Head of caudate nucleus (tissue), 42 donors: ENCODE measurements at places on chromosomes 16 and 17.

- DNase-seq: peak; percentile 81
Observed at GRCh38 chr17:42459256-42459800, 650 bp downstream of the ATP6V0A1 start.

DNA sequence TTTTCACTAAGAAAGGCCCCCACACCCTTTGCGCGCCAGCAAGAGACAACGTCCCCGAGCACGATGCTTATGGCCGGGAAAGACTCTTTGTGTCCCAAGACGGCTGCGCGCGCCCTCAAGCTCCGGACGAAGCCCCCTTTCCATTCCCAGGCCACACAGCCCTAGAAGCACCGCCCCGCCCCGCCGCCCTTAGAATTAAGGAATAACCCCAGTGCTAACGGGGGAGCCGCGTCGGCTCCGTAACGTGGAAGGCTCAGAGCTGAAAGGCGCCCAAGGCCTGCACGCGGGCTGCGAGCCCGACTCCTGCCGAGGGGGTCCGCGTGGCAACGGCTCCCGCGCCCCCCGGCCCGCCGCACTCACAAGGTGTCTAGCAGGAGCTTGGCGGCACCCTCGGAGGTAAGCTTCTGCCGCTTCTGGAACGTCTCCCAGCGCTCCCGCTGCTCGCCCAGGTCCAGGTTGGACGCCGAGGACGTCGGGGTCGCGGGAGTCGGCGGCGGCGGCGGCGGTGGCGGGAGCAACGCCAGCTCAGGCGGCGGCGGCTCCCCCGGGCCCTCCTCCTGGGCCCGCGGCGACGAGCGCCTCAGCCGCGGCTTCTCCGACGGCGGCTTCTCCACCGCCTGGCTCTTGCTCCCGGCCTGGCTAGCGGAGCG lies 477 bp downstream of the CENPV start:
- peak; percentile 66 for DNase-seq

DNA sequence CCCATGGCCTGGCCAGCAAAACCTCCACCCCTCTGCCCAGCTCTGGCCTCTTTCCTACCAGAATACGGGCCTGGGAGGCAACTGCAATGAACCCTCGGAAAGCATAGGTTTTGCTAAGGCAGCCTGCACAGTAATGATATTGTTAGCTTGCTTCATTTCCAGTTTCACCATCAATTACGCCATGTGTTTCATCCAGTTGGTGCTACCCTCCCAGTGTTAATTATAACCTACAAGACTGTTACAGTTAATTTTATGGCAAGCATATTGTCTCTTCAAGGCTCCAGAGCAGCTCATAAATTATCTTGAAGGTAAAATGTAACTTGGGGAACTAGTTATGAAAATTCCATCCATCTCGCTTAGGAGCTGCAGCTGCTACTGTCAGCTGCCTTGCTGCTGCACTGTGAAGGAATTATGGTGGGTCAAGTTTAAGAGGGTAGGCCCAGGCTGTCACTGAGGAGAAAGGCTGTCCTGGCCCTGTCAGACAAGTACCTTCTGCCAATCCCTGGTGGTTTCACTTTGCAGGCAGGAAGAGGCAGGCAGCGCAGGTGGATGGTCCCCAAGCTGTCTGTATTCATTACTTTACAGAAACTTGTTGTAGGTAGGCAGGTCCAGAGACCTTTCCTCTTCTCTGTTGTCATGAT lies 242.9 kb downstream of the FTO start:
- DNase-seq: no peak

DNA sequence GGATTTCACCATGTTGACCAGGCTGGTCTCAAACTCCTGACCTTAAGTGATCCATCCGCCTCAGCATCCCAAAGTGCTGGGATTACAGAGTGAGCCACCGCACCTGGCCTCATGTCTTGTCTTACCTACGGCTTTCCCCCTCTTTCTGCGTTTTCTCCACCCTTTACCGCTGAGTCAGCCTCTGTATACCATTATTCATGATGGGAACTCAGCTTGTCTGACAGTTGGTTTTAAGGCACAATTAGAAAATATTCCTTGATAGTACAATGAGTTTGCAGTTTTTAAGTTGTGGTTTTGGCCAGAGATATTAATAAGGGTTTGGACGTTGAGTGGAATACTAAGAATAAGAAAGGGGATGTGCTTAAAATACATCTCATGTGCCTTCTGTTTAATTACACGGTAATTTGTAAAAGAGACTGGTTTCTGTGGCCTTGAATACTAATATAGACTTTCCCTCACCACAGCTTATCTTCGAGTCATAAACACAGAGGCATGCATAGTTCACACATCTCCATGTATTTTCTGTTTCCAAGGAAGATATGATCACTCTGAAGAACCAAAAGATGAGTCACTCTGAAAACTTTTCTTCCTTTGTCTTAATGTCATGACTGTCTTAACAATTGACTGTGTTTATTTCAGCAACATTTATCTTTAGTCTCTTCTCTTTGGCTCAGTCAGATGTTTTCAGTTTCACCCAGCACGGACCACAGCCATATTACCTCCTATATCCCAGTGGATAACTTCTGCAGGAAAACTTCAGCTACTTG lies 54.4 kb downstream of the PITPNC1 start:
- no peak for DNase-seq

DNA sequence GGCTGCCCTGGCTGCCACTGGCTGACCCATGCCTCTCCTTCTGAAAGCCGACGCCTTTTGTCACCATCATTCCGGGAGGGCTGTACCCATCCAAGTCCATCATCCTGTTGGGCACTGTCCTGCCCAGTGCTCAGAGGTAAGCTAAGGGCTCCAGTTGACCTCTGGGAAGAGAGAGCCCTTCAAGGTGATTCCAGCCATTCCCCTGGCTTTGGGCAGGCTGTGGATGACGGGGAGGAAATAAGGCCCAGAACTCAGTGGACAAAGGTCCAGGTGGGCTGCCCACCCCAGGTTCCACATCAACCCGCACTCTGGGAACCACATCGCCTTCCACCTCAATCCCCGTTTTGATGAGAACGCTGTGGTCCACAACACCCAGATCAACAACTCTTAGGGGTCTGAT lies 45.8 kb downstream of the NOS2 start:
- no peak for DNase-seq

- no peak for DNase-seq
Observed at GRCh38 chr17:52674686-52675085, 516.2 kb upstream of the CA10 start.

GRCh38 chr17:29615492-29616299 lies 7.0 kb downstream of the CORO6 start:
- DNase-seq: peak; percentile 96

DNA sequence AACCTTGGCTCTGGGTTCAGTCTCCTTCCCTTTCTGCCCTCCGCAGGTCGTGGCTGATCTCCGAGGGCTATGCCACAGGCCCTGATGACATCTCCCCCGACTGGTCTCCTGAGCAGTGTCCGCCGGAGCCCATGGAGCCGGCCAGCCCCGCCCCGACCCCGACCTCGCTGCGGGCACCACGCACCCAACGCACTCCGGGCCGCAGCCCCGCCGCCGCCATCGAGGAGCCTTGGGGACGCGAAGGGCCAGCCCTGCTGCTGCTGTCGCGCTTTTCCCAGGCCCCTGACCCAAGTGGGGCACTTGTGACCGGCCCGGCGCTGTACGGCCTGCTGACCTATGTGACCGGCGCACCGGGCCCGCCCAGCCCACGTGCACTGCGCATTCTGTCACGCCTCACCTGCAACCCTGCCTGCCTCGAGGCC lies 5.1 kb downstream of the ARMC5 start:
- no peak for DNase-seq

- DNase-seq: no peak
Observed at GRCh38 chr16:71345031-71345430, 13.5 kb upstream of the CALB2 start.

GRCh38 chr16:2429771-2430663 lies 770 bp downstream of the CCNF start:
- DNase-seq: no peak

DNA sequence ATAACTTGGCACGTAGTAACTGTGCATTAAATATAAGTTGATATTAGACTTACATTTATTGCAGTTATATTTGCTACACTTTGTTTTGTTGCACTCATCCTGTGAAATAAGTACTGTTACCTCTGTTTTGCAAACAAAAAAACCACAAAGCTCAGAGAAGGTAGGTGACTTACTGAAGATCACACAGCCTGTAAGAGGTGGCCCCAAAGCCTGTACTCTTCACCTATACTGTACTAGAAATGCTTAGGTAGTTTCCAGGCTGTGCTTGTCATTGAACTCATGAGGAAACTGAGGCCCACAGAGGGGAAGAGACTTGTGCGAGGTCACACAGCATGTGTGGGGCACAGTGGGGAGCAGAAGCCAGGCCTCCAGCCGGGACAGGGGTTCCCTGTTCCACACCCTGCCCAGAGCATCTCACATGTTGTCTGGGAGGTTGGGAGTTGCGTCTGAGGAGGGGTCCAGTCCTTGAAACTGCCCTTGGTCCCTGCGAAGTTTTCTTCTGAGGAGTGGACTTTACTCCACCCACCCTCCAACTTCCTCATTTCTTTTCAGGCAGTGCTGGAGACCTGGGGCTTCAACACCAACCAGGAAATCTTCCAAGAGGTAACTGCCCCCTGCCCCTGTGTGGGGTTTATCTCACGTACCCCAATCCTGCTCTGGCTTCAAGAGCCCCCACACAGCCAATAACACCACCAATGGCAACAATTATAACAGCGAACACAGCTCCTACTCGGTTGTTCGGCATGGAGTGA lies 13.0 kb downstream of the CETP start:
- DNase-seq: no peak

DNA sequence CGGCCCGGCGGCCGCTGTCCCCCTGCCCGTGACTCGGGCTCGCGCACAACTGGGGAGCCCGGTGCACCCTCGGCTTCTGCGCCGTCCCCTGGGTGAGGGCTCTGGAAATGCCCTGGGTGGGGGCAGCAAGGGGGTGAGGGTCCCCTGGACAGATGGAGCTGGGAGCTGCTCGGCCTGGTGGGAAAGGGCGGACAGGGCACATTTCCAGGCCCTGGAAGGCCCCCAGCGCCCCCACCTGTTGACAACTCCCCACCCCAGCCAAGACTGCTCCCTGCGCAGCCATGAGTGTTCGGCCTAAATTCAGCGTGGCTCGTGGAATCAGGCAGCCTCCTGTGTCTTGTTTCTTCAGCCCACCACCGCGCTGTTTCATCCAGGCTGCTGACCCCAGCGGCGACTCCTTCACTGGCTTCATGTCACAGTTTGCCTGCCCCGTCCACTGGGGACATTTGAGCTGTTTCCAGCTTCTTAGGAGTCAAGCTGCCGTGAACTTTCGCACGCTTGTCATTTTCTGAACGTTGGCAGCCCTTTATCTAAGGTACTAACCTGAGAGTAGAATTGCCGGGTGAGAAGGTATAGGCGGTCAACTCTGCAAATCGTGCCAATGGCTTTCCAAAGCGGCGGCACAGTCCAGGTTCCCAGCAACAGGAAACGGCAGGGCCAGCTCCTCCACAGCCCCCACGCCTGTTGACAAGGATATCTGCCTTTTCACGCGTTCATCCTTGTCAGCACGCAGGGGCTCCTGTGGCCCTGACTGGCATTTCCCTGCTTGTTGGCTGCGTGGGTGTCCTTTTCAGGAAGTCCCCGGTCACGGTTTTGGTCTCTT lies 895 bp downstream of the UTS2R start:
- no peak for DNase-seq

GRCh38 chr16:89581045-89581695 lies 5.6 kb downstream of the CPNE7 start:
- no peak for DNase-seq

GRCh38 chr16:73226675-73227074 lies 178.7 kb upstream of the ZFHX3 start:
- no peak for DNase-seq

GRCh38 chr17:9702482-9702881 lies 57.2 kb downstream of the USP43 start:
- no peak for DNase-seq

- DNase-seq: no peak
Observed at GRCh38 chr17:65407017-65407416, 154.4 kb downstream of the AXIN2 start.

DNA sequence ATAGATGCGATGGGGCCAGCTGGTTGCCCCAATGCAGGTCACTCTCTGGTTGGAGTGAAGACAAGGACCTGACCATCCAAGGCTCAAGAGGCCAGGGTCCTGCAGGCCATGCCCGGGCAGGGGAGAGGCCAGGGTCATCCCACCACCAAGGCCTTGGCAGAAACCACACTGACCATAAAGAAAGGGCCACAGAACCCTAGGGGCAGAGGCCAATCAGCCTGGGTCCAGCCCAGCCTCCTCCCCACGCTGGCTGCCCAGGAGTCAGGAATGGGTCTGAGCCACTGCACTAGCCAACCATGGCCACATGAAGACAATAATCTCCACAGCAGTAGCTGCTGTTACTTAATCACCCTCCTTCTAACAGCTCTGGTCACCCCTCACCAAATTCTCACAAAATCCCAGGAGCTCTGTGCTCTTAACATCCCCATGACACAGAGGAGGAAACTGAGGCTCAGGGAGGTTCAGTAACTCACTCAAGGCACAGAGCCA lies 10.2 kb upstream of the BCAR1 start:
- DNase-seq: no peak

DNA sequence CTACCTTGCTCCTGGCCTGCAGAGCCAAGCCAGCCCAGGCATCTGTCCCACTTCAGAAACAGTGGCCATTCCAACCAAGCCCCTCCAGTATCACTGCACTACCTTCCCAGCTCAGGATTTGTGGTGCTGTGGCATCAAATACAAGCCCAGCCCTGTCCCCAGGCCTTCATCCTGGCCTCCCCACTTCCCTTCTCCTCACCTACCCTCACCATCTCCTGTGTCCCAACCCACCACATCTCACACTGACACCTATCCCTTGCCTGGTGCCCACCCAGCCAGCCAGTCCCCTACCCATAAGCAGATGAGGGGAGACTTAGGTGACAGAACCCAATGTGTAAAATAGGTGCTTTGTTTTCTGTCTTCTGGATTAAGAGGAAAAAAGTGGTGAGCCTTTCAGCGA lies 66.0 kb upstream of the CDH5 start:
- no peak for DNase-seq

DNA sequence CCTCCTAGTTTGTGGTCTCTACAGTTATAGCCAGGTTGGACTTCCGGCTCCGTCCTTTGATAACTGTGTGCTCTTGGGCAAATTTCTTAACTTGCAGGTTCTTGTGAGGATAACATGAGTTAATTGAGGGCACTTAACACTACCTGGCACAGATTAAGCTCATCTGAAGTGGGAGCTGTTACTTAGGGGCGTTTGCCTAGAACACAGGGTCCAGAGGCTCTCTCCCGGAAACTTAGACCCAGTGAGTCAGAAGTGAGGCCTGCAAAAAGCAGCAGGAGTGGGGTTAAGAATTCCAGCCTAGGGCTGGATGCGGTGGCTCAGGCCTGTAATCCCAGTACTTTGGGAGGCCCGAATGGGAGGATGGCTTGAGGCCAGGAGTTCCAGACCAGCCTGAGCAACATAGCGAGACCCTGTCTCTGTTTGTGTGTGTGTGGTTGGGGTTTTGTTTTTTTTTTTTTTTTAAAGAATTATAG lies 1.4 kb downstream of the MVP start:
- no peak for DNase-seq

DNA sequence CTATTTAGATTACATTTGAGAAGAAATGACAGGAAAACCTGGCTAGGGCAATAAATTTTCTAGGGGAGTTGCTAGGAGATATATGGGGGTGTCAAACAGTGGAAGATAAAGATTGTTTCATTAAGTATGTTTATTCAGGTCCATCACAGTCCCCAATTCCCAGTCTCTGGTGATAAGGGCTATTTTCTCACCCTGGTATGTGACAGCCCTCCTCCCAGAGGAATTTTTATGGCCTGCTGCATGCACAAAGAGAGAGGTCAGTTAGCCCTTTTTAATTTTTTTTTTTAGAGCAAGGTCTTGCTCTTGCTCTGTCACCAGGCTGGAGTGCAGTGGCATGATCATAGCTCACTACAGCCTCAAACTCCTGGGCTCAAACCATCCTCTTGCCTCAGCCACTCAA lies 53.6 kb upstream of the ATF7IP2 start:
- DNase-seq: no peak

GRCh38 chr17:37461668-37462067 lies 28.0 kb upstream of the DUSP14 start:
- DNase-seq: no peak
